ENCODE measurements at places on chromosomes 13 and 19. TPM values are rescaled to one million over a fixed set of nuclear protein-coding genes. Genes with fewer than 3 reads are reported as not detected.
A peak's percentile ranks its signal among the peaks of the same experiment; 100 is the strongest.

The MAMSTR gene
- 1.6 TPM for total RNA-seq

DNA sequence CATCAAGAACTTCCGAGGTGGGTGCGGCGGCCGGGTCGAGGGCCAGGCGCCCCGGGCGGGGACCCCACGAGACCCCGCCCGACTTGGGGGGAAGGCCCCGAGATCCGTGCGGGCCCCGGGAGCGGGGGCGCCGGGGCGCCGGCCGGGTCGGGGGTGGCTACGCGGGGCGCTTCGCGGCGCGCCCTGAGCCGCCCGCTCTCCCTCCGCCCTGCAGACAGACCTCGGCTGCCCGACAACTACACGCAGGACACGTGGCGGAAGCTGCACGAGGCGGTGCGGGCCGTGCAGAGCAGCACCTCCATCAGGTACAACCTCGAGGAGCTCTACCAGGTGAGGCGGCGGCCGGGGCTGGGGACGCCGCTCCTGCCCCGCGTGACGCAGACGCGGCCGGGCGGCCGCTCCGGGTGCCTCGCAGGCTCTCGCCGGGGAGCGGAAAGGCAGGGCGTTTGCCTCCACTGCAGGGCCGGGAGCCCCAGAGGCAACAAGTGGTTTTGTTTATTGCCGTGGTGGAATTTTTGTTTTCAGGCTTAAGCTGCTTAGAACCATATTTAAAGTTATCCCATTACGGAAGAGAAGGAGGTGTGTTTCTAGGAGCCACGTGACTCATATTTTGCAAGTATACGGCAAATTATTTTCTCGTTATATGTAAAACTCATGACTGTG is 477 bp downstream of the CUL4A start:
- DNase-seq: peak; percentile 68

The SIGLEC11 gene
- total RNA-seq: not detected

- no peak for DNase-seq
Observed at GRCh38 chr13:75417012-75417384, 65.0 kb downstream of the TBC1D4 start.

The B3GNT3 gene
- 1.3 TPM for total RNA-seq

All from WTC11 (cell line).